ENCODE measurements at places on chromosomes 2 and 18.
A peak's percentile ranks its signal among the peaks of the same experiment; 100 is the strongest.

- no peak for DNase-seq
Observed at GRCh38 chr2:141195087-141195486, 935.7 kb downstream of the LRP1B start.

DNA sequence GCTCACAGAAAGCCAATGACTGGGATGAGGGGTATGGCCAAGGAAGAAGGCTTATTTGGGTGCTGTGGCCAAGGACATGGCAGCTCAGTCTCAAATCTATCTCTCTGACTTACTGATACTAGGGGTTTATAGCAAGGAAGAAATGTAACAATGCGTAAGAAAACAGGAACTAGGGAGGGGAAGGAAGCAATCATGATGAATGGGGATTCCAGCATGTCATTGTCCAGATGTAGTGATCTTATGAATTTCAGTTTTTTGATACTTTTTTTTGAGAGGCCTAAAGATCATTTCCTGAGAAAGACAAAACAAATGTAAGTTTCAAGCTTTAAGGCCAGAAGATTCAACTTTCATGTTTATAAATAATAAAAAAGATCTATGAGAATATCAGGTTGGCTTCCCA, 298.6 kb upstream of the FAM98A start:
- DNase-seq, result no peak

- DNase-seq, result no peak
Observed at GRCh38 chr2:233076749-233077148, 16.6 kb downstream of the INPP5D start.

GRCh38 chr2:203143391-203143790, 95.4 kb upstream of the CYP20A1 start:
- DNase-seq, result no peak

DNA sequence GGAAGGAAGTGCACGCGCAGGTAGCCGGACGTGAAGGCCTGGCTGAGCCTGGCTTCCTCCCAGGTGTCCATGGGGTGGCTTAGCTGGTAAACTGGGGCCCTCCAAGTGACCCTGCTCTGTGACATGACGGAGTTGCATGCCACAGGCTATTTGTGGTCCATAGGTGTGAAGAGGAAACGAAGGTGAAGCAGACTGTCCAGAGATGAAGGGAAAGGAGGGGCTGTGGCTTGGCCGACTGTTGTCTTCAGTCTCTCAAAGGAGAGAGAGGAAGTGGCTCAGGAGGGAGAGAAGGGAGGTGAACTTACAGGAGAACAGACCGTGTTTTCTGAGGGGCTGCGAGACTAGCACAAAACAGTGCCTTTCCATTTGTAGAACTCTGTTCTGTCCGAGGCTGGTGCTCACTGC, 19.3 kb downstream of the INPP5D start:
- DNase-seq, result peak; percentile 59
